ENCODE measurements at places on chromosomes 7 and 10.

DNA sequence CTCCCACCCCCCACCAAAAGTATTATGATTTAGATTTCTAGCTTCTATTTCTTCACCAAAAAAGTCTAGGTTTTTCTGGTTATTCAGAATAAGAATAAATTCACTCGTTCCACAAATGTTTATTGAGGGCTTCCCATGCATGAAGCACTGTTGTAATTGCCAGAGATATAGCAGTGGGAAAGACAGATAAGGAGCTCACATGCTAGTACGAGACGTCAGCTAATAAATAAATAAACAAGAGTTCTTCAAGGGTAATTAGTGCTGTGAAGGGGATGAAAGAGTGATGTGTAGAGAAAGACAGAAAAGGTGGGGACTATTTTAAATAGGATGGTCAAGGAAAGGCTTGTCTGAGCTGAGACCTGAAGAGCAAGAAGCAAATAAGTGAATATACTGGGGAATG is 38.1 kb upstream of the SEPTIN7 start:
- DNase-seq: no peak

DNA sequence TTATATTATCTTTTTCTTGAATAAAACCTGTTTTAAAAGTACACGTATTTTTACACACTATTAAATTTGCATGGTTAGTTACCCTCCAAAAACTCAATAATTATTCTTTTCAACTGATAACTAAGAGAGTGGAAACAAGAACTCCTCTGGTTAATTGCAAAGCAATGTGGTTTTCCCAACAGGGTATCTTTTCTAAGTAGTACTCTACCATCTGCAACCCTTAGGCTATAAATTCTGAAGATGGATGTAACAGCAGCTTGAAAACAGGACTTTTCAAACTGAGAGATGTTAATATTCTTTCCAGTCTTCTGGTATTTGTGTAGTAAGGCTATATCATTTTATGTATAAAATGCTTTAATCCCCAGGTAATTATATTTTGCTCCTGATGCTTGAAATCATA is 916.1 kb upstream of the POT1 start:
- DNase-seq: no peak

GRCh38 chr10:43120929-43121314 is 17.3 kb upstream of the CSGALNACT2 start:
- DNase-seq: no peak

- DNase-seq: no peak
Measured at GRCh38 chr7:29194594-29195427, at the start of gene CHN2. CHN2 (plus strand) TSS chr7:29194775.

GRCh38 chr10:31171402-31172083 is 139.9 kb upstream of the ZNF438 start:
- peak; percentile 84 for DNase-seq

- peak; percentile 77 for DNase-seq
Measured at GRCh38 chr7:151232917-151233701, 826 bp downstream of the CHPF2 start.

GRCh38 chr10:31745612-31746376 is 182.8 kb downstream of the ARHGAP12 start:
- peak; percentile 96 for DNase-seq

GRCh38 chr7:36784991-36785940 is 61.0 kb upstream of the AOAH start:
- DNase-seq: no peak

GRCh38 chr7:77248154-77248553 is 48.5 kb upstream of the FGL2 start:
- DNase-seq: no peak

- DNase-seq: peak; percentile 94
Measured at GRCh38 chr10:30812018-30812851, 182.7 kb upstream of the LYZL2 start.

DNA sequence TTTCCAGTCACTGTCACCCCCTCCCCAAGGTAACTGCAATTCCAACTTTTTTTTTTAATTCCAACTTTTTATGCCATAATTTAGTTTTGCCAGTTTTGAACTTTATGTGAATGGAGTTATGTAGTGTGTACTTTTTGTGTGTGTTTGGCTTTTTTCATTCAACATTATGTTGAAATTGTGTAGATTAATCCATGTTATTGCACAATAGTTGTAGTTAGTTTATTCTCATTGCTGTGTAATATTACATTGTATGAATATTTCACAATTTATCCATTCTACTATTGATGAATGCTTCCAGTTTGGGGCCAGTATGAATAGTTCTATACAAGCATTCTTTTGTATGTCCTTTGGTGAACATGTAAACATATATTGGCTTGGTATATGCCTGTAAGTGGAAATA is 32.5 kb downstream of the MXI1 start:
- DNase-seq: peak; percentile 15

GRCh38 chr7:132437730-132438129 is 138.5 kb downstream of the PLXNA4 start:
- no peak for DNase-seq

DNA sequence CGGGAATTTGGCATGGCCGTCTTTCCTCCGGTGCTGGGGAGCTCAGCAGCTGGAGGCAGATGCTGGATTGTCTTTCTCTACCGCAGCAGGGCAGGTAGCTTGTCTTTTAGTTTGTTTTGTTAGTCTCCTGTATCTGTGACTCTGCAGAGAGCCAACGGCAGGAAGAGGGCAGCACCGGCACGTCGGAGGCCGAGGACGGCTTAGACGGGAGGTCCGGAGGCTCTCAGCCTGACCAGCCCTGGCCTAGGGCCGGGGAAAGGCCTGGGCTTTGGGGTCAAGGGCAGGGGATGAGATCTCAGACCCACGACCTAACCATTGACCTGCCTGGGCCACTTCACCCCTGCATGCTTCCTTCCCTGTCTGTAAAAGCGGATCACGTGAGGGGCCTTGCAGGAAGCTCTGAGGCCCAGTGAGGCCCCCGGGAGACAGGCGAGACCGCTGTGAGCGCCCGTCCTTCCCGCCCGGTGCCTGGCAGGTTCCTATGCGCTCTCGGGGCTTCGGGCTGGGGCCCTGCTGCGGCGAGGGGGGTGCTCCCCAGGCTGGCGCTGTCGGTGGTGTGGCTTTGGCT is 72.7 kb downstream of the LHPP start:
- DNase-seq: no peak

DNA sequence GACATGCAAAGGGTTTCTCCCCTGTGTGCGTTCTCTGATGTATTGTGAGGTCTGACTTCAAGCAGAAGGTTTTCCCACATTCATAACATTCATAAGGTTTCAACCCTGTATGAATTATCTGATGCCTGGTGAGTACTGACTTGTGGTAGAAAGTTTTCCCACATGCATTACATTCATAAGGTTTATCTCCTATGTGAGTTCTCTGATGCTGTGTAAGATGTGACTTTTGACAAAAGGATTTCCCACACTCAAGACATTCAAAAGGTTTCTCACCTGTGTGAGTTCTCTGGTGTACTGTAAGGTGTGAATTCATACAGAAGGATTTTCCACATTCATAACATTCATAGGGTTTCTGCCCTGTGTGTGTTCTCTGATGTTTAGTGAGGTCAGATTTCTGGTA is 45.1 kb downstream of the ZNF33B start:
- no peak for DNase-seq

DNA sequence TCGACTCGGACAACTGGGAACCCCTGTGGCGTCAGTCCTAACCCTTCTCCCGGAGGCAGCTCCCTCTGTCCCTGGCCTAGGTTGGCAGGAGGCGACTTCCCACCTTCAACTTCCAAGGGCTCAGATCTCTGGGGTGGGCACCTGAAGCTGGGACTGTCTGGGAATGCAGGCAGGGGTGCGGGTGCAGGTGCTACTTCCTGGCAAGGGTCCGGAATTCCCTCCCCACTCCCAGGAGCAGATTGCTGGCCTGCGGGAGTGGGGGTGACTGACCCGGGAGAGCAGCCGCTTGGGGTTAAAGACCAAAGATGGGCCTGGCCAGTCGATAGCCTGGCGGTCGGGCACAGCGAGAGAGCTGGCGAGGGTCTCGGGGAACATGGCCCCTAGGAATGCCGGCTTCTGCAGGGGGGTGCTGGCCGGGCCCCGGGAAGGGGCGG is 387 bp downstream of the EPHA1 start:
- DNase-seq: no peak

- DNase-seq: no peak
Measured at GRCh38 chr7:5624386-5625365, 156.8 kb downstream of the RNF216 start.

DNA sequence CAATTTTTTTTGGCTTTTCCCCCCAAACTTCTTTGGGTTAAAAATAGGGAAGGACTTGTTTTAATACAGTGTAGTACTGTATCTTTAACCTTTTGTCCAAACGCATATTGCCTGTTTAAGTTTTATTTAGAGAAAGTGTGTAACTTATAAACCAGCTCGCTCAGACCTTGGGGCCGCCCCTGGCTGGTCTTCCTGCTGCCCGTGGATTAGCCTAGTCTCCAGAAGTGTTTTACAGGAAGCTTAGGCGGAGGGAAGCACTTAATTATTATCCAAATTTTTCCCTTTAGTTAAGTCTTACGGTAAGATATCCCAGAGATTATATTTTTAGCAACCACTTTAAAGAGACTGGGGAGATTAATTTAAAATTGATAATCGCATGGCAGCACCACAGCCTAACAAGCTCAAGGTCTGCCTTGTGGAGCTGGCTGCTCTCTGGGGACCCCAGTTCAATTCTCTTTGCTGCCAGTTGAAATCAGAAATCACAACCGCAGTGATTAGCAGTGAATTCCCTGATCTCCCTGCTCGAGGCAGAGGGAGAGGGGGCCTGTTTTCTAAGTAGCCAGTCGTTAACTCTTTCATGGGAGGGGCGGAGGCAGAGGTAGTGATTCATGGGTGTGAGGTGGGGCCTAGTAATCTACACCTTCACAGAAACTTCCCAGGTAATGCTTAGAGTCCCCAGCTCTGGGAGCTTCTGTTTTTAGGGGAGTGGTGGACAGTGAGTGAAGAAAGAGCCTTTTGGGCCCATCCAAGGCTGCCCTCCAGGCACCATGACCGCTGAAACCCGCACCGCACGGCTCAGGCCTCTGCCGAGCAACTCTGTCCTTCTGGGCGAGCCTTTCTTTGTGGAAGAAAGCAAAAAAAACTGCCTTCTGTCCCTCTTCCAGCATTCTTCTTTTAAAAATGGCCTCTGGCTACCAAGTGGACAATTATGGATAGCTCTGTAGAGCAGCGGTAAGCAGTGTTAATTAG is 548.7 kb upstream of the GALNT17 start:
- DNase-seq: no peak

DNA sequence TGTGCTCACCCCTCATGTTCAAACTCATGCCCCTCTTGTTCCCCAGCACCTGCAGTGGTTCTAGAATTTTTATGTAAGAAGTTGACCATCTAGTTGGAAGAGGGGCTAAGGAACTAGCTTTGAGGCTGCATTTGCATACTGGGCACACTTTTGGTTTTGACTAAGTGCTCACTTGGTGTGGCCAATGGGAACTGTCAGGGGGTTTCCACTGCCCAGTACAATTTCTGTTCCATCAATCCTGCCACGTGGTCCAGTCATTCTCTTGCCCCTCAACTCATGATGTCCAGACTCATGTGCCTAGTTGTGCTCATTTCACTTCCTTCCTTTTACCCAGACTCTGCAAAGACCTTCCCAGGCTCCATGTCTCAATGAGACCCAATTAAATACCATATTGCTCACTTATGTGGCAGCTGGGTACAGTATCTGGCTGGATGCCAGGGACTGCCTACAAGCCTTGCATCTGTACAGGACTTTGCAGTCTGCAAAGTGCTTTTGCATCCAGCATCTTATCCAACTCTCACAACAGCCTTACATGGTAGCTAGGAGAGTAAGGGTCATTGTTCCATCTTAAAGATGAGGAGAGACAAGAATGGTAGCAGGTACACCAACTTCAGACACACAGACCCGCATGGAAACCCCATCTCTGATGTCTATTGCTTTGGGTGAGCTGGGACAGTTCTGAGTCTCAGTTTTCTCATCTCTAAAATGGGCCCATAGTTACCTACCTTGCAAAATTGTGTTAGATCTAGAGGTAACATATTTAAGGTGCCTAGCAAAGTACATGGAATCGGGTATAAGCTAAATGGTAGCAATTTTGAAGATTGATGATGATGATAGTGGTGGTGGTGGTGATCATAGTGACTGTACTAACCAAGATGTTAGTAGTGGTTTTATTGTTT is 30.1 kb upstream of the KCNMA1 start:
- DNase-seq: no peak

DNA sequence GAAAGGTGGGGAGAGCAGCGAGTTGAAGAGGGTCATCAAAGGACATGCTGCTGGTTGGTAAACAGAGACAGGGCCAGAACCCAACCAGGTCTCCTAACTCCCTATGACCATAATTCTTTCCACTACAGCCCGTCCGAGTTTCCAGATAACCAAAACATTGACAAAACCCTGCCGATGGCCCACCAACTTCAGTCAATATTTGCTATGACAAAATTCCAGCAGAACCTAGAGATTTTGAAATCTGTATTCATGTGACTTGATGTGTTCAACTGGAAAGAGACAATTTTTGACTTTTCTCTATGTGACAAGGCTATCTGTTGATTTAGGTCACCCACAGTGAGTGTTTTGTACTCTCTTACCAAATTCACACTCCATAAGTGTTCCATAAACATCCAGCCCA is 86.7 kb downstream of the NHLRC2 start:
- DNase-seq: no peak

DNA sequence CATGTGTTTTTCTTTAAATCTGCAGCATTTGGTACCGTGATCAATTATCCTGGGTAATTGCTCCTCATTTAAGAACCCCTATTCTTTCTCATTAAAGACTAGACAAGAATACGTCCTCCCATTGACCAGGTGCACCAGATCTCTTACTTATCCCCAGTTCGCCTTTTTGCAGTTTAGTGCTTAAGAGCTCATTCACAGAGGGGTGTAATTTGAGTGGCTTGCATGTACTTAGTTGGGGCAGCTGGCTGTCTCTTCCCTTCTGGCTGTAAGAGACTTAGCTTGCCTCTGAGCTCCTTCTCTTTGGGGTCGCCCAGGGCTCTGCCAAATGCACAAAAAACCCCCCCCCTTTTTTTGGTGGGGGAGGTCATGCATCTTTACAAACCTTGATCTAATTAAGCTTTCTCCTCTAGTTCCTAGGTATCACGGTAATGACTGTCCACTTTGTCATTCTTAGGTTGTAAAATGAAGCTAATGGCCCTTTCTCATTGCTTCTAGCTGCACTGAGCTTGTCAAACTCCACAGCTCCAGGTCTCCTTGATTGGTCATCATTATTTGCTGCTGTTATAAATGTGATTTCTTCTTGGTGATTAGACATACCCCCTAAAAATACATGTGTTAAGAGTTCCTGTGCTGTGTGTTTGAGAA is 26.3 kb downstream of the GAD2 start:
- no peak for DNase-seq

- peak; percentile 30 for DNase-seq
Measured at GRCh38 chr7:101891936-101892640, 74.7 kb downstream of the CUX1 start.
